ENCODE measurements at places on chromosomes 7 and 10.

DNA sequence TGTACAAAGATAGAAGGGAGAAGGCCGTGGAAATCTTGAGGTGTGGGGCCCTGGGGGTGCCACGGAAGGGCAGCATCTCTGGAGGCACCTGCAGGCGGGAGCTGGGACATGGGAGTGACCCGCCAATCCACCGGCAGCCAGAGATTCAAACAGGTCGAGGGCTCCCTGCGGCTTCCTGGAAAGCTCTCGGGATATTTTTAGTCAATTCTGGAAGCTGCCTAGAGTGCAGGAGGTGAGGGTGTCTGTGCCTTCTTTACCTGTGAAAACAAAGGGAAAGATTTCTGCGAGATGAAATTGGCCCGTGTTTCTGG lies 16.6 kb downstream of the MNX1 start:
- no peak for DNase-seq

- DNase-seq = peak; percentile 35
Observed at GRCh38 chr7:92830532-92831110, 5.8 kb downstream of the CDK6 start.

GRCh38 chr10:7467031-7467667 lies 56.3 kb upstream of the SFMBT2 start:
- DNase-seq = no peak

GRCh38 chr10:93236393-93237040 lies 162.8 kb downstream of the CYP26A1 start:
- no peak for DNase-seq

DNA sequence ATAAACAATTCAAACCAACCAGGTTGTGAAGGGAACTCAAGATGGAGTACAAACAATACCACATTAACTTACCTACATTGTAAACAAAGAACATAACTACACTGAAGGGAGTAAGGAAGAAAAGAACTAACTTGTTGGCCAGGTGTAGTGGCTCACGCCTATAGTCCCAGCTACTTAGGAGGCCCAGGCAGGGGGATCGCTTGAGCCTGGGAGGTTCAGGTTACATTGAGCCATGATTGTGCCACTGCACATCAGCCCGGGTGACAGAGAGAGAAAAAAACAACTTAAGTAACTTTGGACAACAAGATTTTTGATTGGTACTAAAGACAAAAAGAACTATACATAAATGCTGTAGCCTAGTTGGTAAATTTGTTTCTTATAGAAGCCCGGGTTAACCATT lies 68.8 kb downstream of the TRIL start:
- no peak for DNase-seq

- no peak for DNase-seq
Observed at GRCh38 chr7:38070718-38071117, 107.3 kb upstream of the STARD3NL start.

- no peak for DNase-seq
Observed at GRCh38 chr10:124343351-124344265, 75.1 kb downstream of the OAT start.

- no peak for DNase-seq
Observed at GRCh38 chr7:139735912-139736595, 41.7 kb downstream of the HIPK2 start.

DNA sequence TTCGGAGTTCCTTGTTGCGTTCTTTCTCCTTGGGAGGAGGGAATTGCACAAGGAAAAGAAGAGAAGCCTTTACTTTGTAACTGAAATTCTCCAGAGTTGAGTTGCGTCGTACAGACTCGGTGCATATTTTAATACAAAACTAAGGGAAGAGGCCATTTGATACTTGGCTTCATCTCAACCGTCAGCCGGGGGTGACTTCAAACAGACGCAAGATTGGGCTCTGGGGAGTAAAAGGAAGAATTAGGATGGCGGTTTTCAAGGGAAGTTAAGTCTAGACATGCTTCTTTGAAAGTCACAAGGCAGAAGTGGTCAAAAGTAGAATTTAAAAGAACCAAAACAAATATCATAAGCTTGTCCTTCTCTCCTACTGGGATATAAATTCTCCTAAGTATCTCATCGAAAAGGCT lies 1.6 kb downstream of the PRR15 start:
- DNase-seq = no peak

GRCh38 chr7:105376908-105377533 lies 11.7 kb downstream of the SRPK2 start:
- no peak for DNase-seq

DNA sequence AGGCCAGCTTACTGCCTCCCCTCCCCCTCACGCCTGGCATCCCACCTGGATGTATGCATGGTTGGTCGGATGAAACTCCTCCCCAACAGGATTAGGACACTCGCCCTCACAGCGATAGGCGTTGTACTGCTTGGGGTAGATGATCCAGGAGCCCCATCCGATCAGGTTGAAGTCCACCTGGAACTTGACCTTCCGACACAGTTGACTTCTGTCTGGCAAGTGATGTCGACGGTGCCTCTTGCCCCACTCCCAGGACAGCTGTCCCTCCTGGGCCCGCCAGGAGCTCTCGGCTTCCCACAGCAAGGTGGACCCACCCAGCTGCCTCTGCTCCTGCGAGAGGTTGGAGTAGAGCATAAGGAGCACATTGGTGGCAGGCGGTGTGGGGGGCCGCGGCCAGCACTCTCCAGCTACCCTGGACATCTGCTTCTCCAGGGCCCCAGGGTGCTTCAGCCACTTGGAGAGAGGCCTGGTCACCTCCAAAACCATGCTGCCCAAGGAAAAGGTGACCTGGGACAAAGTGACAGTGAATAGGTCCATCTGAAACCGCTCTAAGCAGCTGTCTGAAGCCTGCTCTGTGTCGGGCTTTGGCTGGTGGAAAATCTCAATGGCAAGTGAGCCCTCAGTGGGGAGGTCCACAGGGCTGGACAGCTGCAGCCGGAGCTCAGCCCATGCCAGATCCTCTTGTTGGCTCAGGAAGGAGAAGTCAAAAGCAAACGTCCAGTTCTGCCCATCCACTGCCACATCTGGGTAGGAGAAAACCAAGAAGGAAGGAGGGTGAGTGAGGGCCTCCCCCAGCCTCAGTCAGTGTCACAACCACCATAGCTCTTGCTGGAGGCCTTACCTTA lies 6.0 kb downstream of the NODAL start:
- DNase-seq = no peak

DNA sequence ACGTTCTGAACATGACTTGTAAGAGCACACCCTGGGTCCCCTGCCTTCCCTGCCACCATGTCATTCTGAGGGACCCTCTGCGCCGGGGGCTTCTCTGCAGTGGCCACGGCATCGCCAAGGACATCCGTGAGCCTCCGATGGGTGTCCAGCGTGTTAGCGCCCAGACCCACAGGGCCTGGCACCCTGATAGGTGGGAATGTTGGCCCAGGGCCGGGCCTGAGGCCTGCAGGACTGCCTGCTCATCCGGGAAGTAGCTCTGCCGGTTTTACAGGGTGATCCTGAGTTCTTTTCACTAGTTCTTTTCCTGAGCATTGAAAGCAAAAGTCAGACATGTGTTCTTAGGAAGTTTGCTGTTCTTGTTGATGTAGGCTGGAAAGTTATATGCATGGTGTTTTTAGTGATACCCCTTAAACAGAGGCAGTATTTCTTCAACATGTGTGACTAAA lies 54.5 kb downstream of the WDR37 start:
- DNase-seq = no peak
